Right lobe of liver (tissue), 6 donors: ENCODE measurements at places on chromosomes 7 and 10. TPM values are rescaled to one million over a fixed set of nuclear protein-coding genes. Genes with fewer than 3 reads are reported as not detected.

DNA sequence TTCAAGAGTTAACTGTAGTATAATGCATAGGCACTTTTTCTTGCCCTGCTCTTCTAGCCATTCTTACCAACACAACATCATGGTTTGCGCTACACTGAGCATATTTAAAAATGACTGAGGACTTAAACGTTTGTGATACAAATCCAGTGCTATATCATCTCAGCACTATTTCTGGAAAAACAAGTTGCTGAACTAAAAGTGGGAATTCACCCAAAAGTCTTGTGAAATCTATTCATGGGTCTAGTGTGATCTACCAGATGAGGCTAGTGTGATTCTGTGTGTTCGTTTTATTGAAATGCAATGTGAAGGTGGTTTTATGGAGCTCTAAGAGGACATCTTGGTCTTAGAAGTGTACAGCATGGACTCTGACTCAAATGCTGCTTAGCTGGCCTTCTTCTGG lies 584.6 kb upstream of the POM121L12 start:
- DNase-seq: no peak

DNA sequence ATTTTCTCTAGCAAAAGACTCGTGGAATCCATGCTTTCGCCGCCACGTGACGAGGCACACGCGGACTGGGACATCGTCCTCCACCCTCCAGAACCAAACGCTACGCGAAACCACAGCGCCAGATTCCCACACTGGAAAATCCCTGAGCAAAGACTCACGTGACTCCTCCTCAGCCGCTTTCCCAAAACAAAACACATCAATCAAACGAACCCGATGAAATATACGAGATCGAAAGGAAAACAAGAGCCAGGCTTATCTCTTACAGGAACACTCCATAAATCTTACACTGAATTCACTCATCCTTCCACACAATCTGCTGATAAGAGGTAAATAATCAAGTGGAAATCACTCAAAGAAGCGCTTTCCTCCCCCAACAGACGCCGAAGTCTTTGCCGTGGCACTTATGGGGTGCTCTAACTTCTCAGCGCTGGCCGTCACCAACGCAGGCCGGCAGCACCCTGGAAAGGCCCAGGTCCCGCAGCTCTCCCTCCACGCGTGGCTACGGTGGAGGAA lies 23.8 kb downstream of the DIP2C start:
- no peak for DNase-seq

DNA sequence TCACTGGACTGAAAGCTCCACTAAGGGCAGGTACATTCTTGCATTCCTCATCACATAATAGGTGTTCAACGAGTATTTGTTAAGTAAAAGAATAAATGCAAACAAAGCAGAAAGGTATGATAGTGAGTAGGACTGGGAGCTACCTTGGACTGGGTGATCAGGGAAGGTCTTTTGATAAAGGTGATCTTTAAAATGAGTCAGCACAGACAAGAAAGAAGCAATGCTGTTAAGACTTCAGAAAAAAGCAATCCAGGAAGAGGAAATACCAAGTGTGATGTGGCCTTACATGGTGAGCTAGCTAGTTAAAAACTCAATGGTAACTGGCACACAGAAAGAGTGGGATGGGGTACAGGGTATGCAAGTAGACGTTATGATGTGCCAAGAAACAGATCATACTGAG lies 40.1 kb downstream of the TSPAN12 start:
- DNase-seq: no peak

DNA sequence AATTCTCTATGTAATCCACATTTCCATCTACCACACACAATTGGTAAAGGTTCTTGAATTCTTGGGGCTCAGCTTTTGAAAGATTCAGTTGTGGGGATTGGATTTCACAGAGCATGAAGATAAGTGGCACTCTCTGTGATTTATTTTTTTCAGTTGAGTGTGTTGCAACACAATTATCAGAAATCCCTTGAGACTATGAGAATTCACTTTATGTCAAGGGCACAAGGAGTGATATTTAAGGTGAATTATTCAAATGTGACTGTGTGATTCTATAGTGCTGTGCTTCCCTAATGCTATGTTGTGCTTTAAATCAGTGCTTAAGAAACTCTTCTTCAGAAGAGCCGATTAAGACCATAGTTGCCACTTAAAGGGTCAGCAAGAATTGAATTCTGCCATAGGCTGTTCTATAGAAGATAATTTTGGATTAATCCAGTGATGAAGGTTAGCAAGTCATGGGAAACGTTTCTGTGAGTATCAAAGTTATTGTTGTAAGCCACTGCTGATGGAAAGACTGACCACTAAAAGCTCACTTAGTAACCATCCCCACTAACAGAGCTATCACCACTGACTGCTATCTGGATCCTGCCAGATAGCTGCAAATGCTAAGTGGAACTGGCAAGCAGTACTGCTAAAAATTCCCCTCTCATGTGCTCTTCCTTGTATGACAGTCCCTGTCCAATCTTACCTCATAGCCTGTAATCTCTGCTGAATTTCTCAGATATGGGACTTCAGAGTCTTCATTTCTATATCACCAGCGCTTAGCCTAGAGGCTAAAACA lies 134.0 kb upstream of the SEMA3D start:
- DNase-seq: no peak

DNA sequence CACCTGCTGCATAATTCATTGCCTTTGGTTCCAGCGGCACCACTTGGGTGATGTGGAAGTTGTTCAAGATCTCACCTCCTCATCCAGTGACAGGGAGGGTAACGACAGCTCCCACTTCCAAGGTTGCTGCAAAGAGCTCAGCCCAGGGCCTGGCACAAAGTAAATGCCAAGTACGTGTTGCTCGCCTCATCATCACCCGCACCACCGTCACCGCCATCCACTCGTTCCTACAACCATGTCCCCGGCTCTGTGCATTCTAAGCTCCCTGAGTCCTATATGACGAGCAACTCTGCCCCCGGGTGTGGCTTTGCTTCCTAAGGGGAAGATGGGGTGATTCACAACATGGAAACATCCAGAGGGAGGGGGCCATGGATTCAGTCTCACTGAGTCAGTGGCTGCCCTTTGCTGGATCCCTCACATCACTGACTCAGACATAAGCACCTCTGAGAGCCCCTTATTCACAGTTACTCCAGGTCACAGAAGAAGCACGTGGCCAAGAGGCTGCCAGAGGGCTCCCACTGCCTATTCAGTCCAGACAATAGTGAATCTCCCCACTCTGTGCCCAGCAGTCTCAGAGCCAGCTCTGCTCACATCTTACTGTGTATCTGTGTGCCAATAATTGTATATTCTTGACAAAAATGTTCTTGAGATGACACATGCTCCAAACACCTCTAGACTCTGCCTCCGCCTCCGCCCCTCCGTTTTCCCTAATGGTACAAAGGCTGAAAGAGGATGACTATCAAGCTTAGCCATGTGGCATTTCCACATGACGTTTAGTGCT lies 159.1 kb downstream of the GFRA1 start:
- DNase-seq: no peak

DNA sequence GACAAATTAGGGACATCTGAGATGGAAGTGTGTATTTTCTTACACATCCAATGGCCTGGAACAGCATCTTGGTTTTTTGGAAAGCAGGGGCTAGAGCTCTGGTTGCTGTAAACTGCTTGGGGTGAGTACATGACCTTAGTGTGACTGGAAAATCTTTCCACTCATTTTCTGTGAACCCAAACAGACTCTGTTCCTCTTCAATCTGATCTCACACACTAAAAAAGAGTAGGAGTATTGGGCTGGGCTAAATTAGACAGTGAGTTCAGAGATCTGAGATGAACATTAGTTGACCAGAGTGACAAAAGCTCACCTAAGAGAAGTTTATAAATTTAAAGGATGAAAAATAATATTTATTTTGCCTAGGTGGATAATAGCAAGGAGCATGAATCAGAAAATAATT lies 59.2 kb downstream of the OR13A1 start:
- DNase-seq: no peak

- DNase-seq: no peak
Observed at GRCh38 chr7:113968713-113969112, 49.9 kb upstream of the PPP1R3A start.

GRCh38 chr7:24110056-24110455 lies 173.9 kb upstream of the NPY start:
- no peak for DNase-seq

DNA sequence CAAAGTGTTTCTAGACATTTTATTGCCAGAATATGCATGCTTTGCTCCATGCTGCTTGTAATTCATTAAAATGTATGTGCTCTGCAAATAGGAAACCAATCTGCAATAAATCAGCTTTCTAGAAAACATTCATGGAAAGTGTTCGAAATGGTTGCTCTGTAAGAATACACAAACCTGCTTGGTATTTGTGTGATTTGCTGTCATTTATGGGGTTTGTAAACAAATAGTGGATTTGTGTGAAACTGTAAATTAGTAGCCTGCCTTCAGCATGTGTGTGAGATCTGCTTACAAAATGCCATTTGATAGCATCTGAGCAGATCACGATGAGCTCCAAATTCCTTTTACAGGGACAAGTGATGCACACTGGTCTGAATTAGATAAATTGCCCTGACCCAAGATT lies 219.0 kb upstream of the CSTF2T start:
- no peak for DNase-seq

DNA sequence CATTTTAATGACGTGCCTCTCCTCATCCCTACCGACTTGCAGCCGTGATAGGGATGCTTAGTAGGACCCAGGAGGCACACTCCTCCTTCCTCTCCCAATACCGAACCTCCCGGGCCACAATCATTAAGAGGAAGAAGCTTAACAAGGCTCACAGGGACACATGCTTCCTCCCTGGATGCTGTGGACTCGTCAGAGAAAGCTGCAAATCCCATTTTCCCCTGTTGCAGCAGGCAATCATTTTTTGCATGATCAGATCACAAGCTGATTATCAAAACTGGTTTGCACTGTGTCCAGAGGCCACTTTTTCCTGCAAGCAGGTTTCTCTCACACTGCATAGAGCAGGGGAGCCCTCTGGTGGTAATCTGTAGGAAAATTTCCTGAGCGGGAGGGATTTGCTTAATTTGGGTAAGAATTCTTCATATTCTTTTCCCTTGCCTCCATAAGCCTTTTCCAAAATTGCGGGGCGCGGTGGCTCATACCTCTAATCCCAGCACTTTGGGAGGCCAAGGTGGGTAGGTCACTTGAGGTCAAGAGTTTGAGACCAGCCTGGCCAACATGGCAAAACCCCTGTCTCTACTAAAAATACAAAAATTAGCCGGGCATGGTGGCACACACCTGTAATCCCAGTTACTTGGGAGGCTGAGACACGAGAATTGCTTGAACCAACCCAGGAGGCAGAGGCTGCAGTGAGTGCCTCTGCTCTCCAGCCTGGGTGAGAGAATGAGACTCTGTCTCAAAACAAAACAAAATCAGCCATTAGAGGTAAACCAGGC lies 16.1 kb upstream of the LAMB4 start:
- DNase-seq: no peak

GRCh38 chr10:132785723-132786475 lies at the start of gene NKX6-2:
Gene NKX6-2, minus strand, starts transcription at chr10:132786147. Its CDS starts 199 bp downstream, at chr10:132785948.
- DNase-seq: no peak

GRCh38 chr7:74236284-74236683 lies 17.9 kb downstream of the RFC2 start:
- no peak for DNase-seq

DNA sequence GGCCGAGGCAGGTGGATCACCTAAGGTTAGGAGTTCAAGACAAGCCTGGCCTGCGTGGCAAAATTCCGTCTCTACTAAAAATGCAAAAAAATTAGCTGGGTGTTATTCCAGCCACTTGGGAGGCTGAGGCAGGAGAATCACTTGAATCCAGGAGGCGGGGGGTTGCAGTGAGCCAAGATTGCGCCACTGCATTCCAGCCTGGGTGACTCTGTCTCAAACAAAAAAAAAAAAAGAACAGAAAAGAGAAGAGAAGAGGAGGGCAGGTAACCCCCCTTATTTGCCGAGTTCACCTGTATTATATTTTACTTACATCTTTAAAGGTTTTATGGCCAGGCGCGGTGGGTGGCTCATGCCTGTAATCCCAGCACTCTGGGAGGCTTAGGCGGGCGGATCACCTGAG lies 91.7 kb downstream of the RNF216 start:
- no peak for DNase-seq

- no peak for DNase-seq
Observed at GRCh38 chr7:12814107-12814506, 126.7 kb downstream of the ARL4A start.

DNA sequence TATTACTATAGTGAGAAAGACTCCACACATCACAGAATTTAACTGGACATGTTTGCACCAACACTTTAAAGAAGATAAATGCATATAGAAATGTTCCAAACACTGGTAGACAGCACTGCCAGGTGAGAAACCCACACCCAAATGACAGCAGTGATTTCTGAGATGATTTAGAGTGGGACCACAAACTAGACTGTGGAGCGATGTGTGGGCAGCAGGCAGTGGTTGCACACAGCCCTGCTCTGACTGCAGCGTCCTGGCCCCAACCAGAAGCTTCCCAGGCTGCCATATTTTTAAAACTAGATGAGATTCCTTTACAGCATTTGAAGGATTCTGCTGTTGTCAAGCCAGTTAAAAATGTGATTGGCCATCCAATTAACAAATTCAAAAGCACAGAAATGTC lies 47.7 kb upstream of the COMMD3 start:
- no peak for DNase-seq

DNA sequence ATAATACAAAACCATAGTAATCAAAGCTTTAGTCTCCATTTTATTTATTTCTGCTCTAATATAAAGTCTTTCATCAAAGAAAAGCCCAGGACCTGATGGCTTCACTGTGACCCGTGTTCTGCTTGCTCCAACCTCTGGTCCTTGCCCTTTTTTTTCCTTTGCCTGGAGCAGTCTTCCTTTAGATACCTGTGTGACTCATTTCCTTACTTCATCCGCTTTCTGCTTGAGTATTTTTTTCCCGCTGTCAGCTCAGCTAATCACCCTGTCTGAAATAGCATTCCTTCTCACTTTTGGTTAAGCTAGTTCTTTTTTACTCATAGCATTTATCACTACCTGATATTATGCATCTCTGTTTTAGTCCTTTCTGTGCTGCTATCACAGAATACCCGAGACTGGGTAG lies 194.8 kb downstream of the ABCA13 start:
- no peak for DNase-seq

DNA sequence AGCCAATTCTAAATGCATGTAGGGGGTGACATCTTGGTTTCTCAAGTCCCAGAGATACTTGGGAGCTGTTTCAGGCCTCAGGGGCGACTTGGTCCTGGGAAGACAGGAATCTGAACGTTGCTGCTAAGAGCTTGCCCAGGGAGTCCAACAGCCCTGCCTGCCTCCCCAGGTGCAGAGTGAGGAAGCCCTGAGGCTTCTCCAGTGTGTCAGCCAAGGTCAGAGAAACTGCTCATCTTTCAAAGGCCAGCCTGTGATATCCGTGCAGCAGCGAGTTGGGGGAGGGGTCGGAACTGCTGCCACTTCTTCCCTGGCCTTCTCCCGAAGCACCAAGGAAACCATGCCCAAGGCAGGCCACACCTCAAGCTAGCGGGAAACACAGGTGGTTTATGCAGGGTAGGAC lies 9.7 kb downstream of the GDF2 start:
- DNase-seq: no peak

- no peak for DNase-seq
Observed at GRCh38 chr10:70549962-70550458, 52.5 kb downstream of the PRF1 start.

The UTF1 gene
- total RNA-seq: not detected

The GPER1 gene
- 9.2 TPM for total RNA-seq

The GSTO1 gene
- 205 TPM for total RNA-seq

The RBM20 gene
- 0.05 TPM for total RNA-seq

The SUN3 gene
- not detected for total RNA-seq

The ACTL6B gene
- not detected for total RNA-seq

The ADARB2 gene
- total RNA-seq: 0.51 TPM

The GJD4 gene
- not detected for total RNA-seq

The PRSS2 gene
- total RNA-seq: not detected

The SRRM3 gene
- 0.20 TPM for total RNA-seq

The DENND10 gene
- 46.4 TPM for total RNA-seq

The FUOM gene
- 146 TPM for total RNA-seq

The IFIT1B gene
- not detected for total RNA-seq

The AKR1C4 gene
- 255 TPM for total RNA-seq

The AKR1C2 gene
- total RNA-seq: 458 TPM
